Endothelial cell of umbilical vein (primary cell): ENCODE measurements at places on chromosomes 2 and 18. TPM values are rescaled to one million over a fixed set of nuclear protein-coding genes. Genes with fewer than 3 reads are reported as not detected.

TIGD1 gene
- polyA plus RNA-seq, result 1.2 and 1.6 TPM in 2 replicates

DNA sequence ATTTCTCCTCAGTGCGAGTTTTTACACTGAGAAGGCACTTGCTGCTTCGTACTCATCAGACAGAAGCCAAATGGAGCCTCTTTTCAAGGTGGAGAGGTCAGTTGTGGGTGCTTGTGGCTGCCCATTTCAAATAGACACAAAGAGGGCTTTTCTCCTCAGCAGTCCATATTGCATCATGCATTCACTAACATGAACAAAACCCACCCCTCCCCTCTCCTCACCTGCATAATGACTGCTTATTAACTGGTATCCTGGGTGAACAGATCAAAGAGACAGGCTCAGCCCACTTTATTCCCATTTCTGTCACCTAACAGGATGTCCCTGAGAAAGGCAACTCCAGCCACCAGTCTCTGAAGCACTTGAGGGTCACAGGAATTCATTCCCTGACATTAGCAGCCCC is 28.9 kb downstream of the KLF7 start:
- no peak for DNase-seq

GRCh38 chr2:201358684-201359083 is 1.5 kb upstream of the FLACC1 start:
- DNase-seq, result peak; percentile 5

GRCh38 chr18:59308938-59309260 is 9.6 kb downstream of the CPLX4 start:
- no peak for DNase-seq

C2orf92 gene
- polyA plus RNA-seq, result 1.8 and 2.7 TPM in 2 replicates

CD8B gene
- polyA plus RNA-seq, result not detected in 2 replicates
